ENCODE measurements at places on chromosomes 4 and X.

GRCh38 chrX:33211356-33212260, at the start of gene DMD:
TSS of gene DMD (minus strand) at chrX:33211549. CDS start at chrX:33211312, 237 bp downstream.
- DNase-seq, result no peak

DNA sequence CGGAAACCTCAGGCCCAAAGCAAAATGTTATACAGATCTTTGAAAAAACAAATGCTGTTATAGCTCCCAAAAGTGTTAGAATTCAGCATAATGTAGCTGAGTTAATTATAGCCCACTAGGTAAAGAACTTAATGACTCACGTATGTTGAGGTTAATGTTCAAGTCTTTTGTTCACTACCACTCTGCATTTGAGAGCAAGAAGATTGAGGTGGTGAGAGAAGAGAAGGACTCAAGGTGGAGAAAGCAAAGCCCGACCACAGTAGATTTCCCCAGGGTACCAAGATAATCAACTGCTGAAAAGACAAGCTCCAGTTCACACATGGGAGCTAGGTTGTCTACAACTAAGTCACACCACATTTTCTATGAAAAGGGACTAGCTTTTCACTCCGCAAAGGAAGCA, 480.2 kb downstream of the DTHD1 start:
- no peak for DNase-seq

DNA sequence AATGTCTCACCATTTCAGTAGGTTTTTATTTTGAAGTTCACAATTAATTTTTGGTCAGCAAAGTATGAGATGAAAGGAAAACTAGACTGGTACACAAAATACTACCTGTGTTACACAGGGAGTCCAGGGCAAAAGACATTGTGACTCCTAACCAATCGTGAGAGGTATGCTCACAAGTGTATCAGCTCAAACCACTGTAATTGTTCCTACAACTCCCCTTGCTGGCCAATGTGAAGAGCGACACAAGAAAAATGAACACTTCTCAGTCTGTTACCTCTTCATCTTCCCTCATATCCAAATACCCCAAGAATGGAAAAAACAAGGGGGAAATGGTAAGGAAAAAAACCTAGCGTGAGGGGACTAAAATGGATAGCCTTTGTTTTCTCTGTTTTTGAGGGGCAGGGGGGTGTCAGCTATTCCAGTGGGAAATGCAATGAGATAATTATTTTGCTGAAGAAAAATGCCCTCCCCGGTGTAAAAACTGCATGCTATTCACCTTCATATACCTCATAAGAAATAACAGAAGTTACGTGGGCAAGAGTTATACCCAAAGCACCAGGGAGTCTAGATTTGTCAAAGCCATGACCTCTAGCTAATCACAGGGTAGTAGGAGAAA, 30.6 kb upstream of the NSUN7 start:
- no peak for DNase-seq

GRCh38 chr4:73832651-73833237, 3.7 kb upstream of the CXCL6 start:
- DNase-seq, result no peak

- DNase-seq, result no peak
Observed at GRCh38 chr4:56817840-56818491, 3.5 kb downstream of the SPINK2 start.

- DNase-seq, result no peak
Observed at GRCh38 chr4:20326977-20327376, 75.3 kb downstream of the SLIT2 start.

GRCh38 chrX:41265615-41266014, 68.3 kb upstream of the DDX3X start:
- DNase-seq, result no peak

DNA sequence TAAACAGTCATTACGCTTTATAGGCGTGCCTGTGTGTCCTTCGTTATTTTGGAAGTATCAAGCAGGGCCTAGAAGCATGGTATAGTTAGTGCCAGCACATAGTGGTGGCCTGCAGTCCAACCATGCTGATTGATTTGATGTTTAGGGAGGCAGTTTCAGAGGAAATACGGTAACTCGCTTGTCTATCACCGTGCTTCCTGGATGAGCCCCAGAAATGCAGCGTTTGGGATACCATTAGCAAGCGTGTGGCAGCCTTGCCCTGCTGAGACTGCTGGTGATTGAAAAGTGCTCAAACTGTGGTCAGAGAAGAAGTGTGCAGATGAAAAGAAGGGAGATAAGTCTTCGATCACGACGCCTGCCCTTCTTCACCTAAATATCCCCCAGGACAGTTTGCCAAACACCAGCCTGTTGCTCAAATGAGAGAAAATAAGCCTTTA, 158.4 kb downstream of the CHIC2 start:
- DNase-seq, result no peak

GRCh38 chrX:30653415-30654131, at the start of gene GK:
TSS of gene GK (plus strand) at chrX:30653423. CDS start at chrX:30653538, 115 bp downstream.
- DNase-seq, result no peak

GRCh38 chrX:153806999-153807575, 12.6 kb downstream of the SSR4 start:
- DNase-seq, result no peak

DNA sequence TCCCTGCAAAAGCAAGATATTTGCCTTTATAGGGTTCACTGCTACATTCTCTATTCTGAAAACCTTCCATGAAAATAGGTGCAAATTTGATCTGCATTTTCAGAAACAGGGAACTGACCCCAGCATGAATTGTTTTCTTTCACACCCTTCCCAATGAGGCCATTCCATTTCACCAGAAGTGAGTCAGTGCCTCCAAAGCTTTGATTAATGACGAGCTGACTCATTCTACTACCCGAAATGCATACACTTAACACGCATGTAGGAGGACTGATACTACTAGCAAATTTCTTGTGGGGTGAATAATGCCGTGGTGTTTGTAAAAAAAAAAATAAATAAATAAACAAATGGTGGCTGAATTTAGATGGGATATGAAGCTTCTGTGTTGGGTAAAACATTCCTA, 146.9 kb upstream of the FGF13 start:
- DNase-seq, result no peak

DNA sequence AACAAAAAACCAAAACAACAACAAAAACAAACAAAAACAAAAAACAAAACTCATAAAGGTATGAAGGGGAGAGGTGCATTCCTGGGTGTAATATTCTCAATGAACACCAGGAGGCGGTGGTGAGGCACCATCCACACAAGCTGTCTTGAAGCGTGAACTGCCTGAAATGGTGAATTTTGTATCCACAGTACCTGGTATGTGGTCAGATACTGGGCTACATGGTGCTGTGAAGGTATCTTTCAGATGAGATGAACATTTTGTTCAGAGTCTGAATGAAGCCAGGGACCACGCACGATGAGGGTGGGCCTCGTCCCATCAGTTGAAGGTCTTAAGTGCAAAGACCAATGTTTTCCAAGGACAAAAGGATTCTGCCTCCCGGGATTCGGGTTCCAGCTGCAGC, 58.5 kb downstream of the ASMT start:
- no peak for DNase-seq

DNA sequence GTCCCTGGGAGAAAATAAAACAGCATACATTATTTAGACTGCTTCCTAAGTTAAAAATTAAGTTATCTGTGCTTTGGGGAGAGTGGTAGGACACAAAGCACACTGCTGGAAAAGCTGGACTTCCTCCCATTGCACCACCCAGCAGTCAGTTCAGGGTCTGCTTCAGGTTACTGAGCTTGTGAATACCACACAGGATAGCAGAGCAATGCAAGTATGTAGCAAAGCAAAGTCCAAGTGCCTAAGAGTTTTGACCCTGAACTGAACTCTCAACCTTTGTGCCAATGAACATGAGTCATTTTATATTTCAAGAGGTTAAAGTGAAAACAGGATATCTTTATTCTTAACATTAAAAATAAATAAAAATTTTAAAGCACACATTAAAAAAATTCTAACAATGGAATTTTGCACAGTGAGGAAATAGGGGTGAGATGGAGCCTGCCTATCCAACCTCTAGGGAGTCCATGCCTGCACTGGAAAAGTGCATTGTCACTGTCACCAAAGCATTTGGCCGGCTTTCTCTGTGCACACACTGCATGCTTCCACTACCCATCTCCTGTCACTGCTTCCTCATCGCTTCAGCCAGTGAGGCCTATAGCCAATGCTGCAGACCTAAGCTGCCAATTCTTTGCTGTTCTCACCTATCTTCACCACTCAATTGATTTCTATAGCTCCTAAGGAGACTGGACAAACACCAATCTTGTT, 50.9 kb downstream of the ABCG2 start:
- no peak for DNase-seq

DNA sequence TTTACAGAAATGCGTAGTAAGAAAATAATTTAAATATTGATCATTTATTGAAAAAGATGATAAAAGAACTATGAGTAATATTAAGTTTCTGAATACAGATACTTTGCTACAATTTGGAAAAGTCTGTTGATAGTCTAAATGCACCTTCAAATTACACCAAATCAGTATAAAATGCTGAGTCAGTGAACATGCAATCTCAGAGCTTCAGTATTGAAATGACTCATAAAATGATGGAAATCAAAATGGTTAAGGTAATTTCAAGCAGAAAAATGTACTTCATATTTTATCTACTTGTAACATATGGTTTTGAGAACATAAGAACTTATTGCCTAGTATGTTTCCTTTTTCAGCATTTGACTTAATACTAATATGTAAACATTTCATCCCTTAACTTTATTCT, 448.2 kb downstream of the PCDH10 start:
- no peak for DNase-seq

DNA sequence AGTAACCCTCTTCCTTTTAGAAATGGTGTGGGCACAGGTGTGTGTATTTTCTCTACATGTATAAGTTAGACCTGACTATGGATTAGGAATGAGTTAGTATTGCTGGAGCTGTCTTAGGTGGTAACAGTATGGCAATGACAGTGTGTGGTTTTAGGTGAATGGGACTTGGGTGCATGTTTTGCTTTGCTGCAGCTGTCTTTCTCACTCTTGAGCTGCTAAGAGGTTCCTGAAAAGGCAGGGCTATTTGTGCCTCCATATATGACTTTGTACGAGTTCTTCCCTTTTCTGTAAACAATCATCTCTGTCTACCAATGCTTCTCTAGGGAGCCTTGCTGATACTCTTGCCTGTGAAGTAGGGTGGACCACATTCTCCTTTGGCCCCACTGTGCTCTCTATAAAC, 234.8 kb upstream of the HHIP start:
- no peak for DNase-seq

DNA sequence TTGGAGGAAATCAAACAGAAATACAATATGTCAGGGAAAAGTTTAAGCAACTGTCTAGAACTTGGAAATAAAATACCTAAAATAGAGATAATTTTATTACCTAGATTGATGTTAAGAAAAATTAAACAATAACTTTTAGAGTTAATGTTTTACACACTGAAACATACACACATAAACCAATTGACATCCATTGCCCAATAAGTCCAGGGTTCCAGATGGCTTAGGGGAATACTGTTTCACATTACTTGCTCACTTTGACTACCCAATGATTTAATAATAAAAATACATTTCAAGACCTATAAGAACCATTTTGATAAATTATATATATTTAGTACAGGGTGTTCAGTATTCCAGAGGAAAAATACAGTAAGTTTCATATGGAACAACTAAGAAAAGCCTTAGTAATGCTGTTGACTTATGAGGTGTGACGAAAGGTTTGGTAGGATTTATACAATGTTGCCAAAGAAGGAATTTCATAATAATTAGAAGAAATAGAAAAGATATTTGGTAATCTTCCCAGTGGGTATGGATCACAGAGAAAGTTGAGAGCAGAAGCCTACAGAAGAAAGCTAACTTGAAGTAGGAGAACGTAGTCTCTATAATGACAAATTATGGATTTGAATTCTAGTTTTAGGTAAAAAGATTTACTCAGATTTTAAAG, 23.0 kb upstream of the UGT2B4 start:
- DNase-seq, result no peak

- no peak for DNase-seq
Observed at GRCh38 chr4:111499706-111500105, 645.5 kb upstream of the FAM241A start.

Data from stimulated activated CD4-positive, alpha-beta T cell treated with anti-CD3 and anti-CD28 coated beads, Interleukin-1b, Interleukin-23, amount 100 ng/mL, for 1 hour (primary cell).